AG20443 (cell line): ENCODE measurements at places on chromosomes 1 and 21.
A peak's percentile ranks its signal among the peaks of the same experiment; 100 is the strongest.

- DNase-seq, result no peak
Observed at GRCh38 chr1:2128189-2128901, 66.2 kb downstream of the FAAP20 start.

- DNase-seq, result peak; percentile 25
Observed at GRCh38 chr1:160768295-160768657, 27.7 kb upstream of the LY9 start.

DNA sequence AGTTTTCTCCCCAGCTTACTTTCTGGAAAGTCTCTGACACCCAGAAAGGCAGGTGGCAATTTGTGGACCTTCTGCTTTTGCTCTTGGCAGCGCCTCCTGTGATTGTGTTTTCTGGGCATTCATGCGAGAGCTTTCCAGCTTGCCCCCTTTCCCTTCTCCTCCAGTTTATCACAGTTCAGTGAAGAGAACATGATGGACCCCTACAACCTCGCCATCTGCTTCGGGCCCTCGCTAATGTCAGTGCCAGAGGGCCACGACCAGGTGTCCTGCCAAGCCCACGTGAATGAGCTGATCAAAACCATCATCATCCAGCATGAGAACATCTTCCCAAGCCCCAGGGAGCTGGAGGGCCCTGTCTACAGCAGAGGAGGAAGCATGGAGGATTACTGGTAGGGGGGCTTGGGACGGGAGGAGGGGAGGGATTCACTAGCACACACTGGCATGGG is 24.3 kb upstream of the IKBKE start:
- no peak for DNase-seq

DNA sequence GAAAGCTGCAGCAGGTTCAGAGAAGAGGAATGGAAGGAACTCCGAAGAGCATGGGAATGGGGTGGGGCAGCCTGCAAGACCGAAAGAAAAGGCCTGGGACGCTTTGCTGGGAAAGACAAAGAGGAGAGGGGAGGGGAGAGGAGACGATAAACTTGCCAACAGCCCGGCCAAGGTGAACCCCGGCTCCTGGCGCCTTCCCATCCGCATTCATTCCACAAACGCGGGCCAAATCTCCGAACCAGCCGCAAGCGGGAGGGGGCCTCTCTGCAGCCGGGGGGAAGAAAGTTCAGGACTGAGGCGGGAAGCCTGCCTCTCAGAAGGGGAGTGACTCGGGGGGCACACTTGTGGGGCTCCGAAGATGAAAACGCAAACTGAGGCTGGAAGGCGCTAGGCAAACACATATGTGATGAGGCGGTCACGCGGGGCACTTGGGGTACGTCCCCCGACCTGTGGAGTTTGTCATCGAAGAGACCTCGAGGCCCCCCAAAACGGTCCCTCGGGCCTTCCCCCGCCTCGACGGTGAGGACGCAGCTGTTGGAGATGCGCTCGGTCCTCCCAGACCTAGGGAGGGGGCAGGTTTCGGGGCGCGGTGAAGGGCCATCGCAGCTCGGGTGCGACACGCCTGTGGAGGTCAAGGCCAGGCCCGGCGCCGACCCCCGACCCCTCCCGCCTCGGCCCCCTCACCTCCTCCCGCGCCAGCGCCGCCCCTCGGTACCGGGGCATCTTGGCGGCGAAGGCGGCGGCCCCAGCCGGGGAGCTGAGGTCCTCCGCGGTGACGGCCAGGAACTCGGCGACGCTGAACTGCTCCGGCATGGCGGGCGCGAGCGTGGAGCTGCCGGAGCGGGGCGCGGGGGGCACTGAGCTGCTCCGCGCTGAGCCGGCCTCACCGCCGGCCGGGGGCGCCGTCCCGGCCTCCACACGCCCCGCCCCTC is at the start of gene ASAP3:
ASAP3 (minus strand) TSS at position 859 of the 932 bp plus-strand sequence; CDS start at position 813, 46 bp downstream.
- peak; percentile 38 for DNase-seq

GRCh38 chr1:18710002-18710401 is 79.4 kb downstream of the PAX7 start:
- no peak for DNase-seq

DNA sequence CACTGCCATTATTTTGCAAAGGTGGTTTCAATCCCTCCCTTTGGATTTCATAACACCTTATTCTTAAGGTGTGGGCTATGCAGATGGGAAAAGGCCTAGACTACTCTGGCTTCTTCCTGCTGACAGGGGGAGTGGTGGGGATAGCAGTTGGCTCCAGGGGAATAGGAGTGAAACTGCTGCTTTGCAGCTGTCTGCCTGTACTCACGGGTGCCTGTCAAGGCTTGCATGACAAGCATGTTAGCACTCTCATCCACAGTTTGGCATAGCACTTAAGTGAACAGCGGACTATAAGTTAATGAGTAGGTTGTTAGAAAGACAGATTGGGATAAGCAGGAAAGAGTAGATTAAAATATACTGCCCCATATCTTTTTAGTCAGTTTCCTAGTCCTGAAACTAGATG is 287.5 kb upstream of the DAB1 start:
- no peak for DNase-seq

- DNase-seq, result no peak
Observed at GRCh38 chr1:86769065-86769464, 64.7 kb downstream of the SH3GLB1 start.

- no peak for DNase-seq
Observed at GRCh38 chr1:170214117-170215032, 68.6 kb downstream of the NTMT2 start.

GRCh38 chr1:155960081-155960745 is 18.1 kb downstream of the ARHGEF2 start:
- DNase-seq, result no peak

DNA sequence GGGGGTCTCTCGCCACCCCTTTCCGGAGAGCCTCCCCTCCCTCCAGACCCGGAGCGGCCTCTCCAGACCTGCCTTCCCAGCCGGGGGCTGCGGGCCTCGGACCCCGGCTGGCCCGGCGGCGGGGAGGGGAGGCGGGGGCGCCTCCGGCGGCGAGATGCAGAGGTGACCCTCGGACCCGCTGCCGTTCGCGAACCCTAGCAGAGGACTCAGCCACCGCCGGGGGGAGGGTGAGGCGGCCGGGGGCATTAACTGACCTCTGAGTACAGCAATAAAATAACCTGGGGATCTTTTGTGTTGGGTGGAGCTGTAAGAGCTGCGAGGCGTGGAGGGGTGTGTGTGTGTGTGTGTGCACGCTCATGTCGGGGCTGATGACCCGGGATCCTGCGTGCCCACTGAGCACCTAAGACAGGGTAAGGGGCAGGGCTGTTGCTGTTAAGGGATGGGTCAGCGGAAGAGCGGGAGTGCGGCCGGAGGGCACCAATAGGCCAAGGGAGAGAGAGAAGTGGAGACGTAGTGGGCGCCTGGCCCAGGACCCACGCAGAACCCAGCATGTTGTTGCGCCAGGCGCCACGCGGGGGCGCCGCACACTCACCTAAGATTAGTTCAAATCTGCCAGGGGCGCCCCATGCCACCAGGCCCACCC is 6.3 kb downstream of the HAPLN2 start:
- DNase-seq, result peak; percentile 68

- no peak for DNase-seq
Observed at GRCh38 chr1:52367272-52367671, 1.3 kb upstream of the CC2D1B start.

GRCh38 chr21:42571391-42572150 is 57.9 kb downstream of the SLC37A1 start:
- DNase-seq, result no peak

- no peak for DNase-seq
Observed at GRCh38 chr1:43854473-43854872, 79.1 kb upstream of the ARTN start.

DNA sequence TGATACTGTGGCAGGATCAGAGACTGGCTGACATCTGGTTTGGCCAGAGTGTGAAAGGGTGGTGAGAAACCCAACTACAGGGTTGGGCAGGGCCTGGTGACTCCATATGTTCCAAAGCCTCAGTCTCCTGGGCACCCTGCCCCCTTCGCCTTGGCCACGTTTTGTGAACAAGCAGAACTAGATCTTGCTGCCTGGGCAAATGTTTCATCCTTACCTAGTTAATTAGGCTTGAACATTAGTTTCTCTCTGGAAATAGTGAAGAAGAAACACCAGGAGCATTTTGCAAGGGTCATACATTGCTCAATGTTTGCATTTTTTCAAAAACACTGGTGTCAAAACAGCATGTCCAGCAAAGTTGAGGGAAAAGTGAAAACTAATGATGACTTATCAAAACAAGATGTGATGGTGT is 60.5 kb downstream of the MAP3K7CL start:
- DNase-seq, result peak; percentile 37
